ENCODE measurements at places on chromosomes 2 and 18. TPM values are rescaled to one million over a fixed set of nuclear protein-coding genes. Genes with fewer than 3 reads are reported as not detected.
A peak's percentile ranks its signal among the peaks of the same experiment; 100 is the strongest.

The CDH20 gene
- 0.07 TPM for total RNA-seq

The CCDC102B gene
- total RNA-seq = 1.8 TPM

DNA sequence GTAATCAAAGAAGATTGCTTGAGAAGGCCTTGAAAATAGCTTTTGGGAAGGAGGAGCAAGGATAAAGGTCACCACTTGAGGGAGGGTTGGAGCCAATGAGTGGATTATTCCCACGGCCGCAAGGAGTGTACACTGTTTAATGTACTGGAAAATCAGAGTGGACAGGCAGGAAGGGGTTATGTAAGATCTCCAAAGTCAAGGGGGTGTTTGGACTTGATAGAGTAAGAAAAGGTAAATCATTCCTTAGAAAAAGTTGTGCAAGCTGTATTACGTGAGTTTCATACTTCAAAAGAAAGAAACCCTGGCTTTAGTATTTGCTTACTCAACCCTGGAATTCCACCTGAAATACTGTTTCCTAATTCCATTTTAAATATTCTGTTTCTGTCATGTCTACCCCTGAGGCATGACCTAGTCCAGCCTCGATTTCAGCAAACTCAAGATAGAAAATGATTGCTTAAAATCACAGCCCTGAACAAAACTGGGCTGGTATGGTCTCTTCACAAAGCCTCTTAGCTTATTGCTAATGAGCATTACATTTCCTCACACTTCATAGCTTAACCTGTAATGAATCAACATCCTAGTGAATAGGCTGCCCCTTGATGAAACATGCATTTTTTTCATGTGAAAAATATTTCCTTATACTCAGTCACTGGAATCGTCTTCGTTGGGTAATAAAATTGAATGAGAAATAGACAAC is 1.1 kb downstream of the MREG start:
- peaks cover 66% of the 10 kb centered on the region for H3K4me1 ChIP-seq
- DNase-seq = no peak
- peak overlapping the region; percentile 76 for H3K27ac ChIP-seq
- H3K27me3 ChIP-seq = no peaks in the 10 kb centered on the region
- peaks cover 4% of the 10 kb centered on the region for H3K36me3 ChIP-seq
- H3K4me3 ChIP-seq = peak overlapping the region; percentile 89

- peaks cover 52% of the 10 kb centered on the region for H3K4me1 ChIP-seq
- no peak overlapping the region for H3K4me3 ChIP-seq
- no peak overlapping the region for H3K27ac ChIP-seq
- peaks cover 6% of the 10 kb centered on the region for H3K27me3 ChIP-seq
Measured at GRCh38 chr2:555164-555922, 121.9 kb downstream of the TMEM18 start.

Data from activated B cell treated with CpG ODN at 0.5 μM for 24 hours (primary cell).